Fibroblast of skin of left quadriceps (primary cell): ENCODE measurements at places on chromosomes 5 and 9.

DNA sequence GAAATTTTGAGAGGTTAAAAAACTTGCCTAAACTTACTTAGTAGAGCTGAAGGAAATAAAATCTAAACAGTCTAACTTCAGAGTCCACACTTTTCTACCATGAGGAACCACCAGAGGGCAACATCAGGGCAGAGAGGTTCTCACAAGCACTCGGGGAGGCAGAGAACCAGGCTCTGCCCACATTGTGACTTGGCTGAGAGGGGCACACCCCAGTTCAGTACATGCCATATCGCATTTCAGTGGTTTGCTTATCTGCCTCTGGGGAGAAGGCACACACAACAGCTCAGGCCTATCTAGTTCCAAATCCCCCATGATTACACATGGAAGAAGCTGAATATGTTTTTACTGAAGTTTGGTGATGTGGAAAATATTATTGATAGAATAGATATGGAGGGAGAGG lies 49.2 kb downstream of the EQTN start:
- no peak for DNase-seq

- DNase-seq = no peak
Observed at GRCh38 chr9:103702572-103702971, 391.5 kb upstream of the SMC2 start.

- DNase-seq = peak; percentile 47
Observed at GRCh38 chr5:144142139-144142823, 28.2 kb downstream of the YIPF5 start.

DNA sequence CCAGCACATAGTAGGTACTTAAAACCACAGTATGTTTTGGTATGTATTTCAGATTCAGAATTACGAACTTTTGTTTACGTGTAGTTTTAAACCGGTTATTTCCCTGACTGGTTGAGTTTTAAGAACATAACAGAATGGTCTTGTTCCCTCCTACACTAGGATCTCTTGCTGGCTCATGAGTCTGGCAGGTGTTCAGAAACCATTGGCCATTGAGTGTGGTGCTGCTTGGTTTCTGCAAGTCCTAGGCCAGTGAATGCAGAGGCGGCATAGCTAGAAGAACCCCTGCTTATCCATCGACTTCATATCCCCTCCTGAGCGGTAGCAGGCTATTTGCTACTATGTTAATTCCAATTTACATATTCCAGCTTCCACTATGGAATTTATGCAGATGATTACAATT lies 65.6 kb downstream of the GPR21 start:
- no peak for DNase-seq

DNA sequence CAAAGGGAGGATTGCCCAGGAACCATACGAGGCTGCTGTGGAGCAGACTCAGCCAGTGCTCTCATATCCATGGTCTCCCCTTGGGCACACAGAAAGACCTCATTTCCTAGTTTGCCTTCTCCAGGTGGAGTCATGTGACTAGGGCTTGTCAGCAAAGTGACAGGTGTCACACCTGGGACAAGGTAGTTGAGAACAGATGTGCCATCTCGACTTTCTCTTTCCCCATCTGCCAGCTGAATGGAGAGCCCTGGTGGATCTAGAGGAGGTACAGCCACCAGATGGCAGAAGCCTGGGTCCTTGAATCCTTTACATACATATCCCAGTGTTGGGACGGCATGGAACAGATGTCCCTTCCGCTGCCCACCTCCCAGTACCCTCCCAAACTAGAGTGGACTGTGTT lies 42.9 kb upstream of the ALDOB start:
- no peak for DNase-seq

DNA sequence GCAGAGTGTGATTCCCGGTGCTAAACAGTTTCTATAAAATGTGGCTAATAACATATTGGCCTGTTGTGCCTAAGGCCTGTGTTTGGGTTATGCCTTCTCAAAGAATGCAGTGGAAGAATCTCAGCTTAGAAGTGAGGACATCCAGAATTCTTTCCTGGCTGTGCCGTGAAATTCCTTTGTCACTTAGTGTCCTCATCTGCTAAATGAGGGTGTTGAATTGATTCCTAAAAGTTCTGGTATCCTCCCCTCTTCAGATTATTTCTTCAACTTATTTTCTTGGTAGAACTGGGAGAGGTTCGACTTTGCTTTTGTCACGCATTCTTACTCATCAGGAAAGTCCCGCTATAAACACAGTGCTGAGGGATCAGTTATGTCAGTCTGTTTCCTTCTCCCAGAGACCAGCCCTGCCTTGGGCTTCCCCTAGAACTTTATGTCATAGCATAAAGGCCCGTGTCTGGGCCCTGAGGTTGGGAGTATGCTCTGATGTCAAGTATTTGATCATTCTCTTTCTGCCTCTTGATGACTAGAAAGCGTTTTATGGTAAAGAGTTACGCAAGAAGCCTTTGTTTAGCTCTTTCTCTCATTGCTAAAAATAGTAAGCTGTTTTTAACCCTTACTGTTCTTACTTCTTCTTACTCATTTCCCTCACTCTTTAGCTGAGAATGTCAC lies 29.5 kb downstream of the MTAP start:
- DNase-seq = peak; percentile 56

DNA sequence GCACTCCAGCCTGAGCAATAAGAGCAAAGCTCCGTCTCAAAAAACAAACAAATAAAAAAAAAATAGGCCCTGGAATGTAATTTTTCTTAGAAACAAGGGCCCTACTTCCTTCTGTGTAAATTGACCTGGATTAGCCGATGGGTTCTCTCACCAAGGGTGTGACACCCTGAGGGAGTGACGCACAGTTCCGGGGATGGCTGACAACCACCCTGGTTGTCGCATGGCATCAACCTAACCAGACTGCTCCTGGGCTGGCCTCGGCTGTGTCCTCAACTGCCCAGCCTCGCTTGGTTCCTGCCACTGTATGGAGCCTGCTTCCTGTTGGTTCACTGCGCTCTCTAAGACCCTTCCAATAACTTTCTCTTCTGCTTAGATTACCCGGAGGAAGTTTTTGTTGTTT lies 51.2 kb upstream of the SPATA31D4 start:
- no peak for DNase-seq

- DNase-seq = no peak
Observed at GRCh38 chr9:93633492-93634221, 57.3 kb downstream of the PHF2 start.

GRCh38 chr5:10354048-10354872 lies 765 bp downstream of the MARCHF6 start:
- no peak for DNase-seq

DNA sequence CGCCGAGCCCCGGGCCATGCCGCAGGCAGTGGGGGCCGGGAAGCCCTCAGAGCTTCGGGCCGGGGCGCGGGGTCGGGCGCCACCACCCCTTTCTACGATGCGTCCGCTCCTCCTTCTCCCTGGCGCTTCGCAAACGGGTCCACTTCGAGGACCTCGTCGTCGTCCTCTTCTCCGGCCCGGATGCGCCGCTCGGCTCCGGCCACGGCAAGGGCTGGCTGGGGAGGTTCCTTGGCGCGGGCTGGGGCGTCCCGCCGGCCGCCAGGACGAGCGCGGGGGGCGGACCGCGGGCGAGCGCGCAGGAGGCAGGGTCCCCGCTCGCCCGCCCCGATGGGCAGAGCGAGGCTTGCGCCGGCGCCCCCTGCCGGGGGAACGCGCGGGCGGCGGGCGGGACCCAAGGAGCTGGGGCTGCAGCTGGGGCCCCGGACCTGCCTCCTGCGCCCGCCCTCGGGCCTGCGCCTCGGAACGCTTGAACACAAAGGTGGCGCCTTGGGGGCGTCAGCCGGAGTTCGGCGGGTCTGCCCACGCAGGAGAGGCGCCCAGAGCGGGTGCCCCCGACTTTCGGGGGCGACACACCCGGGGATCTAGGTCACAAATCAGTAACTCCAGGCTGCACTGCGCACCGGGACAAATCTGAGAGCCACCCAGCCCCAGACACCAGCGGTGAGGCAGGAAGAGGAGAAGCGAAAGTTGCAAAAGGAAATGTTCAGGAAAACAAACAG lies at the start of gene ROR2:
ROR2 (minus strand) TSS at position 283 of the 719 bp plus-strand sequence.
- DNase-seq = peak; percentile 51
